ENCODE measurements at places on chromosomes 4 and X.

DNA sequence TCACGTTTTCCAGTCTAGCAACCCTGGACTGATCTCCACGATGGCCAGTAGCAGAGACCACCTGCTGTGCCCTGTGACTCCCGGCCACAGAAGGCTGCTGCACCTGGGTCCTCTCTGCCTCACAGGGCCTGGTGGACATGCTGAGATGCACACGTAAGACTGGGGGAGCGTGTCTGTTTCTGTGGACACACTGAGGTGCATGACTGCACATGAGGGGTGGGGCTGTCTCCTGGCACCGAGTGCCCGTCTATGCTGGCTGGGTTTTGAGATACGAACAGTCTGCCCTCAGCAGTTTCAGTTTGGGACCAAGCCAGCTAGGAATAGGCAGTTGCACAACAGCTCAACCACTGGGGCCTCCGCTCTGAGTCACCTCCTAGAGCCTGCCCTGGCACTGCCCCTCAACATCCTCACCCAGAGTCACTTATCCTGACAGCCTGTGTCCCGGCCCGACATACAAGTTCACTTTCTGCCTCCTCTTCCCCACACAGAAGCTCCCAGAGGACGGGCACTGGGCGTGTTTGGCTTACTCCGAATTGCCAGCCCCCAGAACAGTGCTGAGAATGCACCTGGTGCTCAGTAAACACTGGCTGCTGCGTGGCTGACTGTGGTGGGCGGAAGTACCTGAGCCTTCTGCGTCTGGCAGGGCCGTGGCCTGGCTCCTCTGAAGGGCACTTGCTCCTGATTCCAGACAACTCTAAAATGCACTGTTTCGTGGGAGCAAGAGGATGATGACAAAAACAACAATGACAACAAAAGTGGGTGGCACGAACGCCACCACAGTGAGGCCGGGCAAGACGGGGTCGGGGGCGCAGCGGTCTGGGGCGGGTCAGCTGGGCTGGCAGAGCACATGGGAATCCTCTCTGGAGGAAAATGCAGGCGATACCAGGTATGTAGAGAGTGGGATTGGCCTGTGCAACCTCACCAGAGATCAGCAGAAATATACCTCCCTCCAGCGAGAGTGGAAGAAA, 30.9 kb downstream of the RNF212 start:
- no peak for DNase-seq

- DNase-seq = no peak
Measured at GRCh38 chrX:10166248-10166716, 9.5 kb downstream of the CLCN4 start.

DNA sequence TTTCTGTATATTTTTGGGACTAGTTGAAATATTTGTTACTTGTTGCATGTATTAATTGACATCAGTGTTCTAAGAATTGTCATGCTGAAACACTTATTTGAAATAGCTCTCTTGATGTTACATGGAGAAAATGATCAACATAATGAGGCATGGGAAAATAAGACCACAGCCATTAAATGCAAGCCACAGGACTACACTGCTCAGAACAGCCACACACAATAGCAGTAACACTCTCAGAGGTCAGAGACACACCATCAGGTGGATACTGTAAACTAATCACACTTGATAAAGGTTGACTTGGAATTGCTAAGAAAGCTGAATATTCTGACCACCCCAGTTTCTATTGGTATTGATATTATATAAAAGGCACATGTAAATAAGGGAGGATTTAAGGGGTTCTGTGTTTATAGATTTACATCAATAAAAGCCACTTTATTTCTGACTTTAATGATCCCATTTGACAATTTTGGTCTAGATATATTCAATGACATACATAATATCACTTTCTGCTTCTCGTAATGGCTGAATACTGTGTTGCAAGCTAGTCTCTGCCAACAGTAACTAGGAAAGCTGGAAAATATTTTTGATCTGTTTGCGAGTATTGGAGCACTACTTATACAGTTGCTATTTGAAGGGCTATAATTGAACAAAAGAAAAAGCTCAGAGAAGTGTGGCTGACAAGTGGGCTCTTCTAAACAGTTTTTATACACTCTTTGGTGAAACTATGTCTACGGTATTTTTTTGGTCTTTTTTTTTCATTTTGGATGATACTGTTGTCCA, 876.5 kb upstream of the INTU start:
- no peak for DNase-seq

GRCh38 chr4:76699751-76700310, 198.1 kb downstream of the SOWAHB start:
- DNase-seq = no peak

DNA sequence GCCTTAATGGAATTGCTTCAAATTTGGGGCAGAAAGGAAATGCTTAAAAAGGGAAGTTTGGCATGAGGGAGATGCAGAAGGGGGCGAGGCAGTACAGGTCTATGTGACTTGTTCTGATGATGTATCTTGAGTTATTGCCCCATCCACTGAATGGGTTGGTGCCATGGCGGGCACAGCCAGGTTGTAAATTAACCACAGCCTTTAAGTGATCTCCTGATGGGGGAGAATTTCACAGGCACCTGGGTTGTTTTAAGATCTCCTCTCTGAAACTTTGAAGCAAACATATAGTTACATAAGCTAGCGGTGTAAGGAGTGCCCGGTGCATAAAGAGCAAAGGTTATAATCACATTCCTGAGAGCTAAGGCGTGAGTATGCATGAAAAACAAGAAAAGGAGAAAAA, 37.0 kb downstream of the NPY5R start:
- no peak for DNase-seq

GRCh38 chr4:47731182-47731581, 106.7 kb downstream of the CORIN start:
- no peak for DNase-seq

- DNase-seq = no peak
Measured at GRCh38 chrX:107603429-107604159, 24.7 kb upstream of the PRPS1 start.

DNA sequence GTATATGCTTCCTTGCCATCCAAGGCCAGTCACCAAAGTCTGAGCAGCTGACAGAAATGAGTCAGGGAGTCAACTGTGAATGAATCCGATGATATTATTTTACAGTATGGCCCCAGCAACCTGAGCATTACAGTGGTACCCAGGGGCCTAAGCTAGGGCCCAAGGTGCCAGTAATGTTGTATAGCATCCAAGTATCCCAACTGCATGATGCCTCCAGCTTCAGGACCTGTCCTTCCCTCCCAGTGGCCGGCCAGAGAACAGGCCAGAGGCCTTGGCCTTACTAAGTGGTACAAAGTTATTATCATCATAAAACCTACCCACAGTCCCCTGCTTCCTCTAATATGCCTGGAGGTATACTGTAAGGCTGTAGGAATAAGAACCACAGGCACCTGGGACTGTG, 79.9 kb downstream of the RFC1 start:
- DNase-seq = no peak

DNA sequence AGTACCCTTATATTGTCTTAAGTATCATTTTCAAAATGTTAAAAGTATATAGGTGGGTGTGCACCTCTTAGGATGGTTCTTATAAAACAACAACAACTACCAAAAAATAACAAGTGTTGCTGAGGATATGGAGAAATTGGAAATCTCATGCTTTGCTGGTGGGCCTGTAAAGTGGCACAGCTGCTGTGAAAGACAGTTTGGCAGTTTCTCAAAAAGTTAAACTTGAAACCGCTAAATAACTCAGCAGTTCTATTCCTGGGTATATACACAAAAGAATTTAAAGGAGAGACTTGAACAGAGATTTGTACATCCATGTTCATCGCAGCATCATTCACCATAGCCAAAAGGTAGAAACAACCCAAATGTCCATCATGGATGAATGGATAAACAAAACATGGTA, 65.5 kb downstream of the HAND2 start:
- no peak for DNase-seq

- peak; percentile 10 for DNase-seq
Measured at GRCh38 chr4:67581913-67582312, 23.4 kb downstream of the STAP1 start.

- no peak for DNase-seq
Measured at GRCh38 chrX:100717363-100717762, 14.6 kb downstream of the SYTL4 start.

- DNase-seq = no peak
Measured at GRCh38 chr4:48705609-48706008, 74.5 kb downstream of the FRYL start.

DNA sequence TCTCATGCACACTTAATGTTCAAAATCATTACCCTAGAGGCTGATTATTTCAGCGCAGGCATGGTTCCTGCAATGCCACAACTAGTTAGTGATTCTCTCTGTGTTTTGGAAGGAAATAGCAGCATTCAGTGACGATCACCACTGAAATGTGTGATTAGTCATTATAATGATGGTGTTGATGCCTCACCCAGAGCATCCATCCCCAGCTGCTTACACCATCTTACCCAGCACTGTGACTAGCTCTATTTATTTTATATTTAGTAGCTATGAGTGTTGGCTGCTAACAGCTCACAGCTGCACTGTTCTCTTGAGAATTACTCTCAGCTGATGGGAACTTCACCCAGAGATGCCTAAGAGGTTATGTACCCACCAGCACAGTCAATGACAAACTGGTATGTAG, 60.5 kb upstream of the TSPAN7 start:
- DNase-seq = no peak

- DNase-seq = no peak
Measured at GRCh38 chrX:130799393-130799792, 103.6 kb downstream of the ENOX2 start.

DNA sequence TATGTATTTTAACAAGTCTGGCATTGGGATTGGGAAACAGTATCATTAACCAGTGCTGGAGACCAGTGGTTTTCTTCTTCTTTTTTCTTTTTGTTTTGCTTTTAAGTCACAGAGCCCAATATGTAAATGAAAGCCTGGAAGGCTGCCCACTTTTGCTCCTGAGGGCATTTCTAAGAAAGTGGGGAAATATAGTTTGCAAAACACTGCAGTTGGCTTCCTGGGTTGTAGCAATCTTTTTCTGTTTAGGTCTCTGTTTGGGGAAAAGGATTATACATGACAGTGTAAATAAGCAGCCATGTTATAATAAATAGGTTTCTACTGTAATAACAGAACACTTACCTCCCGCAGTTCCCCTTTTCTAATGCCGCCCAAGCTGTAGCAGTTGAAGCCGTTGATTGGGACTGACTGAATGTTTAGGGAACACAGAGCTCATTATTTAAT, 105.5 kb downstream of the TMEM164 start:
- no peak for DNase-seq

- DNase-seq = no peak
Measured at GRCh38 chr4:159944477-159944876, 841.6 kb downstream of the RAPGEF2 start.

DNA sequence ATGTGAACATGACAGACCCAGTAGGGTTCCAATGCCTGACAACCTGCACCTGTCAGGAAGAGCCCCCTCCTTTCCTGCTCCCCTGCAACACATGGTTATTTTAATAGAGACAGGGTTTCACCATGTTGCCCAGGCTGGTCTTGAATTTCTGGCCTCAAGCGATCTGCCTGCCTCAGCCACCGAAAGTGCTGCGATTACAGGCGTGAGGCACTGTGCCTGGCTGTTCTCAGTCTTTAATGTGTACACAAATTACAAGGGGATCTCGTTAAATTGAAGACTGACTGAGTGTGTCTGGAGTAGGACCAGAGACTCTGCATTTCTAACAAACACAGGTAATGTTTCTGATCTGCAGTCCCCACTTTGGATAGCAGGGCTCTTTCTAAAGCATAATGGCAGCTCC, 55.4 kb downstream of the NPNT start:
- DNase-seq = no peak

GRCh38 chr4:158036998-158037397, 135.8 kb downstream of the GASK1B start:
- DNase-seq = no peak

- DNase-seq = no peak
Measured at GRCh38 chr4:140065393-140065792, 88.6 kb downstream of the MAML3 start.

- DNase-seq = no peak
Measured at GRCh38 chr4:13887010-13887409, 259.5 kb upstream of the BOD1L1 start.

- DNase-seq = no peak
Measured at GRCh38 chr4:27873596-27873995, 1013.0 kb downstream of the STIM2 start.

- DNase-seq = no peak
Measured at GRCh38 chr4:52606726-52607125, 52.4 kb downstream of the USP46 start.

GRCh38 chrX:153657161-153657560, 10.2 kb downstream of the DUSP9 start:
- no peak for DNase-seq

DNA sequence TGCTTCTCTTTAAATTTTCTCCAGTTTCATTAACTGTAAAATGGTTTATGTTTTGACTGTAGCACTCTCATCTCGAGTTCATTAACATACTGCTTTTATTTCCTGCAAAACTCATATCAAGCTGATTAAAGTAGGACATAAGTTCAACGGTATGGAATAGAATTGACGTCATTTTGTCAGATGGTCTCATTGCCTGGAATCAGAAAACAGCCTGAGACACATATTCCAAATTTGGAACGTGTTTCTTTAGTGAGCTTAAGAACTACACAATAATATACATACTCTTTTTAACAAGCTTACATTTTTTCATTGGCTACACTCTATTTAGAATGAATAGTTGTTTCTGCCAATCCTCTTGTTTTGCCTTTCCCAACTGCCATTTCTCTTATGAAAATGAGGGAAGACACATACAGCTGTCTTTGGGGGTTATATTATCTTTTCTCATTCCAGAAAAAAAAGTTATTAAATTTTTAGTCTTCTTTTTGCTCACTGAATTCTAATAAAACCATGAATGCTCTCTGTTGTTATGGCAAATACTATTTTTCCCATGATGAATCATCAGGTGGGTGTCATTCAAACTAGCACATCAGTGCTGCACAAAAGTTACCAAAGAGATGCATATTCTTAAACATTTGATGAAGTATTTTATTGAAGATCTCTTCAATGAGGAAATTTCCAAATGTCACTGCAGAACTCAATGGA, 162.8 kb downstream of the GABRB1 start:
- DNase-seq = no peak

- no peak for DNase-seq
Measured at GRCh38 chrX:17976955-17977354, 115.9 kb upstream of the RAI2 start.

- no peak for DNase-seq
Measured at GRCh38 chr4:1596393-1596792, 87.7 kb downstream of the FAM53A start.

DNA sequence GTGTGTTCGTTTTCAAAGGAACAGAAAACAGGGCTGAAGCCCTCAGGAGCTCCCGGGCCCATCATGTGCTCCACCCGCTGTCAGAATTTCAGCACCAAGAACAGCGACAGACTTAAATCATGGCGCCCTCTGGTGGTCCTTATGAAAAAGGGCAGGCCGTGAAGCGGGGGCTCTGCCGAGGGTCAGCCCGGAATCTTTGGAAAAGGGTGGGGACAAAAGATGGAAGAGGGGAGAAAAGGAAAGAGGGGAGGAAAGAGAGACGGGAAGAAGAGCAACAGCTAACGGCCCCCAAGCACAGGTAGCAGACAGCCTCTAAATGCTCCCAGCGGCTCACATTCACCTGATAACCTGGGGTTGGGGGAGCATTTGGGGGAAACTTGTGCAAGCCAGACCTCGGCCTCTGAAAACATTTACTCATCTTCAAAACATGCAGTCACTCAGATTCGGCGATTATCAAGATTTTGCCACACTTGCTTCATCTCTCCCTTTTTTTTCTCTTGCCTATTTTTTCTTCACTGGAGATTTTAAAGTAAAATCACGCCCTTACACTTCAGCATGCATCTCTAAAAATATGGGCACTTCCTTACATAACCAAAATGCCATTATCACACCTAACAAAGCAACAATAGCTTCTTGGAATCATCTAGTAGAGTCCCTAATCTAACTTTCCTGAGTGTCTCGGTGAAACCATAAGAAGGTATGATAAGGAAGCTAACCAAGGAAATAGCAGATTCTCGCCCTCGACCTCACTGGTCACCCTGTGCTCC, 28.1 kb upstream of the MAN2B2 start:
- peak; percentile 55 for DNase-seq
